ENCODE measurements at places on chromosomes 12 and 14. TPM values are rescaled to one million over a fixed set of nuclear protein-coding genes. Genes with fewer than 3 reads are reported as not detected.

Gene AKAP6
- 158 TPM for total RNA-seq

DNA sequence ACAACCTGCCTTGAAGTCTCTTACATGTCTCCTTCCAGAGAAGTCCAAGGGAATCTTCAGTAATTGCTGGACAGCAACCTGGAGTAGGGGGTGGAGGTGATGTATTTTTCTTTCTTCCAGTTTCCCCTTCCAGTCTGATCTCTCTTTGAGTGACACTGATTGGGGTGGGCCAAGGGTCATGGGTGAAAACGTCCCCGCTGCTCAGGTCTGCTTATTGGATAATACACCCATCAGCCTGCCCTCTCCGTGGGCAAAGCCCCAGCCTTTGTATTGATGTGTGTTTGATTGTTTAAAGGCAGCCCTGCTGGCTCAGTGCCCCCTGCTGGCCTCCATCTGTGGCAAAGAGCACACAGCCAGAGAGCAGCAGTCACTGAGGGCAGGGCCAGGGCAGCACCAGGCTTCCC, 35.7 kb upstream of the ATP2A2 start:
- no peak for DNase-seq

DNA sequence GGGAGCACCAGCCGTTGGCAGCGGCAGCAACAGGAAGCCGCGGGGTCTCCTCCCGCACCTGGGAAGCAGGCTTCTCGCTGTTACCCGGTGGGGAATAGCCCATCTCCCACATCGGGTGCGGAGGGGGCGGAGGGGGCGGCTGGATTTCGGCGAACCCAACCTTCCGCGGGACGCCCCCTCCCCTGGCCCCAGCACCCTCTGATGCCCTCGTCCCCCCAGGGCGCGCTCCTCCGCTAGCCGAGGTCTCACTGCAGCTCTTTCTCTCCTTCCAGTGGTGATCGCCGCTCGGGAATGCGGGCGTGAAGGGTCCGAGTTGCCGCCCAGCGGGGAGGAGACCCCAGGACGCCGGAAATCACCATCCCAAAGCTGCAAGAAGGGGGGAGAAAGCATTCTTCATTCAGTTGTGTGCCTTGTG, 303 bp downstream of the SAMD4A start:
- no peak for DNase-seq

- DNase-seq: no peak
These were observed 1241.4 kb upstream of the TMEM132C start for GRCh38 chr12:127025545-127025944.

Gene LRP1-AS
- total RNA-seq: not detected

GRCh38 chr12:18922851-18923250, 184.9 kb downstream of the CAPZA3 start:
- no peak for DNase-seq

Gene SDR9C7
- 0.31 TPM for total RNA-seq

DNA sequence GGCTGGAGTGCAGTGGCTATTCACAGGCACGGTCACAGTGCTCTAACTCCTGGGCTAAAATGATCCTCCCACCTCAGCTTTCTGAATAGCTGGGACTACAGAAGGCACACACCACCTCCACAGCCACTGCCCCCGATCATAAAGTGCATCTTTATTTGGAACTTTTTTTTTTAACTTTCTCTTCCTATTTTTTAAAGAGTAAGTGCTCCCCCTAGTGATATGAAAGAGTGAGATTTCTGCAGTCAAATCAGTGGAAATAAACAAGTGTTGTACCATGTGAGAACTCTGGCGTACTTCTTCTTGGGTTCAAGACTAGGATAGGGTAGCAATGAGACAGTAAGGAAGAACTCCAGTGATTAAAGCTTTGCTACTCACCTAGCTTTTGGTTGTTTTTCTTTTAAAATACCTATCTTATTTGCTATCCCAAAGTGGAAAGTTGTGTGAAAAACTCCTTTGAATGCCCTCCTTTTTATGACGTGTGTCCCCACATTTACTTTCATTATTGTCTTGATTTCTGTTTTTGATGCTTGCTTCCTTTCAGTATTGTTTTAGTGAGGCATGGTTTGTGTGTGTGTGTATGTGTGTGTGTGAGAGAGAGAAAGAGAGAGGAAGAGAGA, 6.6 kb downstream of the PPP4R4 start:
- no peak for DNase-seq

GRCh38 chr12:69442894-69443293, 27.3 kb upstream of the FRS2 start:
- no peak for DNase-seq

Gene ZNF891
- total RNA-seq: 9.7 TPM

DNA sequence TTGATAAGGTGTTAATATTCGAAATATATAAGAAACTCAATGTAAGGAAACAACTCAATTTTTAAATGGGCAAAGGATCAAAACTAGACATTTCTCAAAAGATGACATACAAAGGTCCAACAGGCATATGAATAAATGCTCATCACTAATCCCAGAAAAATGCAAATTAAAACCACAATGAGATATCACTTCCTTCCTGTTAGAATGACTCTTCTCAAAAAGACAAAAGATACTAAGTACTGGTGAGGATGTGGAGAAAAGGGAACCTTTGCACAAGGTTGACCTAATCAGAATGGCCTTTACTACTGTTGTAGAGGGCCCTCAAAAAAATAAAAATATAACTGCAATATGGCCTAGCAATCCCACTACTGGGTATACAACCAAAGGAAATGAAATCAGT, 383.4 kb downstream of the KCNH5 start:
- DNase-seq: no peak

Gene ESR2
- 1.4 TPM for total RNA-seq

DNA sequence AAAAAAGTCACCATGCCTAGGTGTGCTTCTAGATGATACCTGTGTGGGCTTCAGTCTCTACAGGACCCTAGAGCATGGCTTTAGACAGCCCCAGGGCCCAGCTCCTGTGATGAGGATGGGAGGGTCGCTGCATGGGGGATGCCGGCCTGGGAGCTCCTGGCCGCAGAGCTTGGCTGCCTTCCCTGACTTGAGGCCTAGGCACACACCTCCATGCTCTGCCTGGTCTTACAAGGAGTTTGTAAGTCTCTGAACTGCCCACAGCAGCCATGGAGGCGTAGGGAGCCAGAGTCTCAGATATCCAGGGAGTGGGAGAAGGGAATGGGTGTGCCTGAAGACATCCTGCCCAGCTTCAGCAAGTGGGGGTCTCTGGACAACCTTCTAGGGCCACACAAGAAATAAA, 149.5 kb upstream of the MYL2 start:
- no peak for DNase-seq

DNA sequence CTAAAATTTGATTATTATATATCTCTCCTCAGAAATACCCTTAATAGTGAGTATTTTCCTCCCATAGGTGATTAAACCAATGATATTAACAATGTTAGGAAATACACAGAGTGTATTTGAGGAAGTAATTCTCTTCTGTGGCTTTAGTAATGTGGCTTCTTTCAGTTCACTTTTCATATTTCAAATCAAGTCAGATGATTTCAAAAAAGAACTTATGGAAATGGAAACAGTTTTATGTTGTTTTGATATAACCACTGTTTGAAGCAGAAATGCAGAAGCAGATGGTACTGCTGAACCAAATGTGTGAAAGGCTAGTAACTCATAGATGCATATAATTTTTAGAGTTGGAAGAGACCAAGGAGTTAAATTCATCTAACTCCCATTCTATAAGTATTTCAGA, 1.9 kb upstream of the GPR33 start:
- no peak for DNase-seq

Gene CLEC1B
- not detected for total RNA-seq

- DNase-seq: no peak
These were observed 164.3 kb downstream of the GRIP1 start for GRCh38 chr12:66514581-66514980.

DNA sequence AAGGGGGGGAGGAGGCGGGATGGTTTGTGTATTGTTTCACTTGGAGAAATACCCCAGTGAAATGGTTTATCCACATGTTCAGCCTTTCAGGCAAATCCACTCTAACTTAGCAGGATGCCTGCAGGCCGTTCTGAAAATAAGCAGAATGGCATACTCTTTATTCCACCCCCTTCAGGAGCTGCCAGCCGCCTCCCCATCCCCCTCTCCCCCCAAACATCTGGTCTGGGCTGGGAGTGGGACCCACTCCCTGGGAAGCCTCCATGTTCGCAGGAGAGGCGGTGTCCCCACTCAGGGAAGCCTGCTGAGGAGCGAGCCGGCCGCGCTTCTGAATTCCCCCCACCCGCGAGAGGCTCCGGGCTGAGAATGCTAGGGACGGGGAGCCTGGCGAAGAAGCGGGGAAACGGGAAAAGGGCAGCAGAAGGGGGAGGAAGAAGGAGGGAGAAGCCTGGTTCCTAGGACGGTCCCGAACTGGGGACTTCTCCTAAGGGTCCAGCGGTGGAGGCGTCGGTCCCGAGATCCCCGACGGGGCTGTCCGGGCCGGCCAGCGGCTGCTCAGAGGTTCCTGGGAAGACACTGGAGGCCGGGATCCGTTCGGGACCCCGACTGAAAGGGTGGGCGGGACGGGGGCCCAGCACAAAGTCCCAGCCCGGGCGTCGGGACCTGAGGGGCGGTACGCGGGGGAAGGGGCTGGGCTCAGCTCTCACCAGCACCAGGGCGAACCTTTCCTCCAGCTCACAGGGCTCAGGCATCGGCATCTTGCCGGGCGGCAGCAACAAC, 666 bp downstream of the FMNL3 start:
- DNase-seq: peak; percentile 14

Gene KRT6A
- 0.62 TPM for total RNA-seq

GRCh38 chr14:77882636-77883035, 82.7 kb downstream of the ADCK1 start:
- DNase-seq: no peak

Gene PARPBP
- 5.5 TPM for total RNA-seq

GRCh38 chr12:2347844-2348481, 295.2 kb downstream of the CACNA1C start:
- DNase-seq: no peak

Gene FLRT2
- total RNA-seq: 154 TPM

Gene FGF6
- total RNA-seq: not detected

- DNase-seq: no peak
These were observed 280.2 kb upstream of the PWP1 start for GRCh38 chr12:107405436-107405835.

- DNase-seq: no peak
These were observed 38.9 kb downstream of the CPSF2 start for GRCh38 chr14:92160619-92161018.

DNA sequence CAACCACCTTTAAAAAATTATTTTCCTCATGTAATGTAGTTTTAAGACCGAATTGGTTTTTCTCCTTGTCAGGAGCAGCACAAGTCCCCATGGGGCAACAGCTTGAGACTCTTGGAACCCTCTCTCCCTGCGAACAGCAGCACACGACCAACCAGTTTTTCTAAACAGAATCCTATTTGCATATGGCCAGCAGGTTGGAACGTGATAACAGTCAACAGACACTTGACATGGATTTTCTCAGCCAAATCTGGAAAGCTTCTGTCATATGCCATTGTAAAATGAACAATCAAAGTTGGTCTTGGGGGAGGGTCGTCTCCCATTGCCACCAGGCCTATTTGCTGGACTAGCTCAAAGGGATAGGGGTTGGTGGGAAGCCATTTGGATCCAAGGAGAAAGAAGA, 1915.0 kb upstream of the FLRT2 start:
- DNase-seq: no peak

Gene IL31
- not detected for total RNA-seq

GRCh38 chr12:75665216-75665615, 153.8 kb upstream of the KRR1 start:
- no peak for DNase-seq

DNA sequence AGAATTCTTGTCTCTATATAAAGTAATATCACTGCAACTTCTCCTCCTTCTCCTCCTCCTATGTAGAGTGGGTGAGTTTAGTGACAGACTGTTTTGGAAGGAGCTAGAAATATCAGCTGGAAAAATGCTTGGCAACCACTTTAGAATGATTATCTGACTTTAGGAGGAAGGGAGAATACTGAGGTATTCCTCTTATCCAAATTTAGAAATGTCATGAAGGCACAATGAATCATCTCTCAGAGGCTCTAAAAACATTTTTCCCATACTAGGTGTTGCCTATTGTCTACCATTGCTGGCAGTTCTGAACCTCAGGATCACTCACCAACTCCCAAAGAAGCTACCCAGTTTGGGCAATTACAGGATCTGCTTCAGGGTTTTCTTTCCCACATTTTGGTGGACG, 306.6 kb upstream of the ATP2B1 start:
- no peak for DNase-seq

Gene TEX52
- not detected for total RNA-seq

DNA sequence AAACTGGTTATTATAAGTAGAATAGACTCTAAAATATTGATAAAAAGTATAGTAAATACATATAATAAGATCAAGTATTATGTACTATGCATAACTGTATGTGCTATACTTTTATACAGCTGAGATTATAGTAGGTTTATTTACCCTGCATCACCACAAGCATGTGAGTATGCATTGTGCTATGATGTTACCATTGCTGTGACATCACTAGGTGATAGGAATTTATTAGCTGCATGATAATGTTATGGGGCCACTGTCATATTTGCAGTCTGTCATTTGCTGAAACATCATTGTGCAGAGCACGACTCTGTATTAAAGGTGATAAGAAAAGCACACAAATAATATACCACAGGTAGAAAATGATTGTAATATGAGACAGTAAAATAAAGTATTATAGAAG, 385.6 kb downstream of the ZFP36L1 start:
- no peak for DNase-seq

GRCh38 chr12:109721276-109721675, 7.7 kb downstream of the FAM222A start:
- no peak for DNase-seq

DNA sequence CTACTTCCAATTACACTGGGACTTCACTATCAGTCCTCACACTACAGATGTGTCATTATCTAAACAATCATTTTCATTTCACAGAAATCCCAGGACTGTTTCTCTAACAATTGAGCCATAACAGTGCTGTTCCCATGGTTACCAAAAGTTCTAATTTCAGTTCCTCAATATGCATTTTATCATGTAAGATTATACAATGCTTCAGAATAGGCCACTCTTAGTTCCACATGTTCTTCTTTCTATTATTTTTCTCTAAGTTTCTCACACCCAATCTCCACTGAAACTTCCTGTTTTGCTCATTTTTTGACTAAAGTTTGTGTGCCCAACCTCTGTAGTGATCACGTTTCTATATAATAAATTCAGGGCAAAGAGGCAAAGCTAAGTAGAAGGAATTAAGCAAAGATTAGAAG, 185.8 kb downstream of the DUSP6 start:
- DNase-seq: no peak

GRCh38 chr14:23438101-23438971, 2.9 kb upstream of the MYH7 start:
- DNase-seq: no peak

GRCh38 chr14:71985538-71986189, 53.4 kb downstream of the RGS6 start:
- DNase-seq: no peak

DNA sequence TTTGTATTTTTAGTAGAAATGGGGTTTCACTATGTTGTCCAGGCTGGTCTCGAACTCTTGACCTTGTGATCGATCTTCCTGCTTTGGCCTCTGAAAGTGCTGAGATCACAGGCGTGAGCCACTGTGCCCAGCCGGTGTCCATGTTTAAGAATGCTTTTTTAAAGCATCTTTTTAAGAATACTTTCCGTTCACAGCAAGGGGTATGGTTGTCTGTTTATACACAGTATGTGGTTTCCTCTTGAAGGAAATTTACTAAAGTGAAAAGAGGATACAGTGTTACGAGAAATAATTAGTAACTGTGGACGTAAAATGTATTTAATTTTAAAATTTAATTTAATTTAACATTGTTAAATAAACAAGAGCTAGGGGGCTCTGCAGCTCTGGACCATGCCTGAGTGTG, 73.4 kb downstream of the GSC start:
- DNase-seq: no peak

- no peak for DNase-seq
These were observed 360.9 kb downstream of the NAV3 start for GRCh38 chr12:78191611-78192010.

Gene SYNDIG1L
- total RNA-seq: 1.1 TPM

Gene SLC35F4
- 1.6 TPM for total RNA-seq
